ENCODE measurements at places on chromosomes 4 and X.
A peak's percentile ranks its signal among the peaks of the same experiment; 100 is the strongest.

DNA sequence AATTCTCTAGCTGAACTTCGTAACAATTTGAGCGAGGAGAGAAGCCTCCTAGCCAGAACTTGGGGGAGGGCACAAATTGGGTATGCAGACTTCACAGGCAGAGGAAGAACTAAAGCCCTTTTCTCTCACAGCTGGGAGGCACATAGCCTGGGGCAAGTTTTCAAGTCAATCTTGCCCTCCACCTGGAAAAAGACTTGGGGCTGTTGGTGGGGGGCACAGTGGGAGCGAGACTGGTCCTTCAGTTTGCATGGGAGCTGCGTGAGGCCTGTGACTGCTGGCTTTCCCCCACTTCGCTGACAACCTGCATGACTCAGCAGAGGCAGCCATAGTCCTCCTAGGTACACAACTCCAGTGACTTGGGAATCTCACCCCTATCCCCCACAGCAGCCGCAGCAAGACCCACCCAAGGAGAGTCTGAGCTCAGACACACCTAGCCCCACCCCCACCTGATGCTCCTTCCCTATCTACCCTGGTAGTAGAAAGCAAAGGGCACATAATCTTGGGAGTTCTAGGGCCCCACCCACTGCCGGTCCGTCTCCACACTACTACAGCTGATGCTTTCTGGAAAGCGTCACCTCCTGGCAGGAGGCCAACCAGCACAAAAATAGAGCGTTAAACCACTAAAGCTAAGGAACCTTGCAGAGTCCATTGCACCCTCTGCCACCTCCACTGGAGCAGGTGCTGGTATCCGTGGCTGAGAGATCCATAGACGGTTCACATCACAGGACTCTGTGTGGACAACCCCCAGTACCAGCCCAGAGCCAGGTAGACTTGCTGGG lies 160.8 kb downstream of the CBLL2 start:
- no peak for DNase-seq

DNA sequence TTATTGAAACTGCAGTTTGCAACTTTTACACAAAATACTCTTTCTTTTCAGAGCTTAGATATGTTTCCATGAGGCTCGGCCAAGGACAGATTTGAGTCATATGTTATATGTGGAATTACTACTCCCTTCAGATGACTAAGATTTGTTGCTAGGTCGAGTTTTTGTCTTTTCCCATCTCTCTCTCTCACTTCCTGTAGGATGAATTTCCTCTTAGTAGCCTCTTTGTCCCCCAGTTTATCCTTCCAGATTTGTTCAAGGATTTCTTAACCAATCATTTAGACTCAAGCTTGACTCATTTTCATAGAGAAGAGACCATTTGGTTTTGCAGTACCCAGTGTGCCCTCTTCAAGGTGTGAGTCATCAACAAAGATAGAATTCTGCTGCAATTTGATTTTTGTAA lies 209.2 kb downstream of the GLUD2 start:
- DNase-seq: no peak

- DNase-seq: no peak
These were observed 95.1 kb downstream of the NHS start for GRCh38 chrX:17470136-17470535.

- DNase-seq: no peak
These were observed 230.3 kb downstream of the MAPK10 start for GRCh38 chr4:86129546-86129945.

DNA sequence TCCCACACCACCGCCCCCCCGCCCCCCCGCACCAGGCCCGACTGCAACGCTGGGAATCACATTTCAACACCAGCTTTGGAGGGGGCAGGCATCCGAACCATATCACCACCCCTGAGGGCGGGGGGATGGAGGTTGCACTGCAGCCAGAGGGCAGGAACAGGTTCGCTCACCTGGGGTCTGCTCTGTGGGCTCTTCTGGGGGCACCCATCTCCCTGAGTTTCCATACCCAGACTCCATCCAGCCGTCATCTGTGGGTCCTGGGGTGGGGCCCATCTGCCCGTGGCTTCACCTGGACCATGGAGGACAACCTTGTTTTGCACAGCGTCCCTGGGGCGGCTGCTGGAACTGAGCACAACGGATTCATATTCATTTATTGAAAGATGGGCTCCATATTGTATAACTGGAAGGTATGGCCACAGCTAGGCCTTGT lies 6.9 kb downstream of the PSAPL1 start:
- DNase-seq: no peak

- peak; percentile 5 for DNase-seq
These were observed 10.0 kb upstream of the ASMTL start for GRCh38 chrX:1462596-1463251.

DNA sequence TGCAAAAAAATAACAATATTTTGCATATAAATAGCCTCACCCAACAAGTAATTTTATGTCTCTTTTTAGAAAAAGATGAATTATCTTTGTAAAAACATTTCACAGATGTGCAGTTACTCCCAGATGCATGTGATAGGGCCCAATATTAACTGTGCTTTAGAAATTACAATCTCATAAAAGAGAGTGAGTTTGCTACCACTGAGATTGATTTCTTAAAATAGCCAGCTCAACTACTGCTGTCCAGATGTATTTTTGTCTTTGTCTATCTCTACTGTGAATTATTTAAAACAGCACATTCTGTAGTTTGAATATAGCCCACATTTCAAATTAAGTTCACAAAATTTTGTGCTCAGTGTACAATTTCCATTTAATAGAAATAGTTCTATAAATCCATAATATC lies 177.0 kb upstream of the TTC29 start:
- no peak for DNase-seq

DNA sequence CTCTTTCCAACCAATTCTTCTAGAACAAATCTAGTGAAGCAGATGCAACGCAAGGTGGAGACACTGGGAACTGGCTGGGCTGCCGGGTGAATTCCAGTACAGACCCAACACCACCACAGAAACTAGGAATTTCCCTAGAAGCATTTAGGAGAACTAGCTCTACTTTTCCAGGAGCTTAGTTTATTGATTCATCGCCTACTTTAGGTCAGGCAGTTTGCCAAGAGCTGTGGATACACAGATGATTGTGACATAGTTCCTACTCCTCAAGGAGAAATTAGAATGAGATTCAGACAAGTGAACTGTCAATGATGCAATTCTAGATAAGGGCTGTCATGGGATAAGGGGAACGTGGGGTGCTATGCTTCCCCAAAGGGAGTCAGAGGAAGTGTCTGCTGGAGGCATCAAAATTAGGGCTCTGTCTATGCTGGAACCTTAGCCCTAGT lies 350.0 kb downstream of the CAMK2D start:
- DNase-seq: peak; percentile 76

DNA sequence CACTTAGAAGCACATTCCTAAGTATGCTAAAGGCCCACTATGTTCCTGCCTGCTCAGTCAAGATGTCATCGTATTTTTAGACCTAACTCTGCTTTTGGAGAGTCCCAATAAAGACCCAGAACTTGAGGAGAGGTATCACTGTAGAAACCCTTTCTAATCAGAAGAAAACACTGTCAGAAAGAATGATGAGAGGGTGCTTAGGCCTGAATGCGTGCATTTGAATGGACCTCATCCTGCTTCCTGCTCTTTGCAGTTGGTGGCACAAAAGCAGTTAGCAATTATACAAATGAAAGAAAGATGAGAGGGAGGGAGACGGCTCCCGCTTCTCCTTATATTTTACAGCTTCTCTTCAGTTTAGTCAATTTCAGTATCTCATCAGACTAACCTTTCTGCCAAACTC lies 987.2 kb downstream of the CCSER1 start:
- no peak for DNase-seq

DNA sequence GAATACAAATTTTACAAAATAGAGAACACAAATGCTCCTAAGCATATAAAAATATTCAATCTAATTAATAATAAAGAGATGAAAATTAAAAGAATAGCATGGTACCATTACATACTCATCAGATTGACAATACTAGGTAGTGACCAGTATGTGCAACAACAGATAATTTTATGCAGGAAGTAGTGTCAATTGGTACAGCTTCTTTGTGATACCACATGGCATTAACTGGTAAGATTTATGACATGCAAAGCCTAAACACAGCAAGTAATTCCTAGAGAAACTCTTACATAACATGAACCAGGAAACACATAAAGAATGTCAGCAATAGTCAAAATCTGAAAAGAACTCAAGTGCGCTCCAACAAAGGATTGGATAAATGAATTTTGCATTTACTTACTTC lies 26.3 kb downstream of the CXCL2 start:
- no peak for DNase-seq

GRCh38 chr4:178275671-178276360 lies 833.6 kb upstream of the AGA start:
- DNase-seq: no peak

GRCh38 chr4:5266991-5267390 lies 215.7 kb downstream of the STK32B start:
- DNase-seq: no peak

DNA sequence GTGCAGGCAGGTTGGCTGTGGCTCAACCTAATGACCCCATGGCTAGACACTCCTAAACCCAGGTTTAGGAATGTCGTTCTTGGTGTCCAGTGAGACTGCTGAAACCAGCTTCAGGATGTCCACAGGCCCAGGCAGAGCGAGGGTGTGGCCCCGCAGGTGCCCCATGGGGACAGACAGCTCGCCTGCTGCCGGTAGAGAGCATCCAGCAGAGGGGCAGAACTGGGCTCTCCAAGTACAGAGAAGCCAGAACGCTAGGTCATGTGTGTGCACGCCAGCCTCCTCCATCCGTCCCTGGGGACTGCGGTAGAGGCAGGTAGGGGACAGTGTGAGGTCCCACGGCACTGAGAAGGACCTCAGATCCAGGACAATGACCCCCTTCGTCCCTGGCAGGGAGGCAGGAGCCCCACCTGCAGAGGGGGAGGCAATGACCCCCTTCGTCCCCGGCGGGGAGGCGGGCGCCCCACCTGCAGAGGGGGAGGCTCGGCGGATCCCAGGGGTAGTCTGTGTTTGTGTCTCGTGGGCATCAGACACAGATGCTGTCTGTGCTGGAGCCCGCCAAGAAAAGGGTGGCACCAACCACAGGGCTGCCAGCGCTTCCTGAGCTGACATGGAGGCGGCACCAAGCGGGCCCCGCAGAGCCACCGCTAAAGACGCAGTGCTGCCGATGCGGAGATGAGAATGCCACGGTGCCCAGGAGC lies 118.4 kb downstream of the FAM53A start:
- DNase-seq: no peak

GRCh38 chrX:329291-329910 lies 10.8 kb upstream of the GTPBP6 start:
- no peak for DNase-seq

DNA sequence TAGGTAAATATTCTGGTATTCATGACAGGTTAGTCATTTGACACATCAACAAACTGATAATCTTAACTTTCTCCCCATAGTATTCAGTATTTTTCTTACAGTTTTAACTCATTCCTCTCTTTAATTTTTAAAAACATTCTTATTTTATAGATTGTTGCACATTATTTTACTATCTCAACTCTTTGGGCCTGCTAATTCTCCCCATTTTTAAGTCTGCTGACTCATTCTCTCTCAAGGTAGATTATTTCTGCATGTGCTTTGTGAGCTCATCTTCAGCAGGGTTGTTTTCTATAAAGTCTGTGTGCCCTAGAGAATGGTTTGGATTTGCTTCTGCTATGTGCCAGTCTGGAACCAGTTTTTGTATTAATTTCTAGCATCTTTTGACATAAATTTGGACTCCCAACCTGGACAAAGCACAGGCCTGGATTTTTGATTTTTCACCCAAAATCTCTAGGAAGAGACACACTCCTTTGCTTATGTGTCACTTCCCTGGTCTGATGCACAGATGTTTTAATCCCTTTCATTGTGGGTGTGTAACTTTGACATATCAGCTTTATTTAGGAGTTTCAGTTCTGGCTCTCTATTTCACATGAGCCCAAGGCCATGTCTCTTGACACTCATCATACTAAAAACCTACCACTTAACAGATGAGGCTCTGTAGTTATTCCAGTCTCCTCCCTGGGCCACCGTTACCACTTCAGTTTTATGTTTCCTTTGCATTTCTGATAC lies 194.3 kb upstream of the PGRMC2 start:
- no peak for DNase-seq

DNA sequence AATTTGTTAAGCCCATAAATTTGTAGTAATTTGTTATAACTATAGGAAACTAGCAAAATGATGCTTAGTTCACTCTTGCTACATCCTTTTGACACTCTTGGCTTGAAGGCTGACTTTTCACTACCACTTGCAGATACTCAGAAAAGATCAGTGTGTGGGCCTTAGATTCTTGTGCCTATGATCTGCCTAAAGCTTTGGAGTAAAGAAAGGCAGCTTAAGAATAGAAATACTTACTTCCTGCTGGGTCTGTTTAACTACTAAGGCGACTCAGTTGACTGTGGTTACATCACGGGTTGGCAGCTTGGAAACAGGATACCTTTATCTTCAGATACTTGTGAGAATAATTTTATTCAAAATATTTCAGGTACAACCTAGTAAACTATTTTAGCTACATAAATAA lies 201.4 kb upstream of the FMR1 start:
- no peak for DNase-seq

DNA sequence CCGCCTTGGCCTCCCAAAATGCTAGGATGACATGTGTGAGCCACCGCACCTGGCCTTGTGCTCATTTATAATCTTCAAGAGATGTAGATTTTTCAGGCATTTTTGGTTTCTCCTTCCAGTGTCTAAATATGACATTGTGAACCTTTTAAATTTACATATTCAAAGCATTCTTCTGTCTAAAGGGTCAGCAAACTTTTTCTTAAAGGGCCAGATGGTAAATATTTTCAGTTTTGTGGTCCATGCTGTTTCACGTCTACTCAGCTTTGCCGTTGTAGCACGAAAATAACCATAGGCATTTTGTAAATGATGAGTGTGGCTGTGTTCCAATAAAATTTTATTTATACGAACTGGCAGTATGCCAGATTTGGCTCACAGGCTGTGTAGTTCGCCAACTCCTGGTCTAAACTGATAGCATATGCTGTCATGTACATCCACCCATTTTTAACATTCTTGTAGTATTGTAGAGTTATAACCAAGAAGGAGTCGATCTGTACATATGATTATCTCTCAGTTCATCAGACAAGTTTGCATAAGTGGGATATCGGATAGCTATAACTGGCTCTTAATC lies 12.7 kb upstream of the GCNA start:
- no peak for DNase-seq

DNA sequence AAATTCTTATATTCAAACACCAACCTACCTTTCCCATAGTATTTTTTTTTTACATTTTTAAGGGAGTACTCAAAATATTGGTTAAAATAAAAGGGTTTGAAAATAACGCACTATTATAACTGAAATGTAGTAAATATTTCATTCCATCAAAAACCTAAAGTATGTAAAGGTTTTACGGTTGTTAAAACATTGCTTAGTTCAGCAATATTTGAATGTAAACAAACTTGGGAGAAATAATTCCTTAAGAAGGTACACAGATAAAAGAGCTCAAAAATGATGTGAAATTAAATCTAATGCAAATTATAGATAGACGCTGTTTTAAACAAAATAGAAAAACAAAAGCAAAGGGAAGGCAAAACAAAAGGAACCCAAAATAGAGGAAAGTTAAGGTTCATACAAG lies 1476.9 kb downstream of the PCDH18 start:
- DNase-seq: no peak

Measured in AG04449 (cell line).